Inflammatory macrophage treated with lipopolysaccharide for 4 hours (primary cell): ENCODE measurements at places on chromosomes 2 and 18.

GRCh38 chr2:109670556-109671411, 56.6 kb downstream of the SOWAHC start:
- no peak for DNase-seq

GRCh38 chr2:157657858-157658257, 29.2 kb upstream of the ACVR1C start:
- no peak for DNase-seq

DNA sequence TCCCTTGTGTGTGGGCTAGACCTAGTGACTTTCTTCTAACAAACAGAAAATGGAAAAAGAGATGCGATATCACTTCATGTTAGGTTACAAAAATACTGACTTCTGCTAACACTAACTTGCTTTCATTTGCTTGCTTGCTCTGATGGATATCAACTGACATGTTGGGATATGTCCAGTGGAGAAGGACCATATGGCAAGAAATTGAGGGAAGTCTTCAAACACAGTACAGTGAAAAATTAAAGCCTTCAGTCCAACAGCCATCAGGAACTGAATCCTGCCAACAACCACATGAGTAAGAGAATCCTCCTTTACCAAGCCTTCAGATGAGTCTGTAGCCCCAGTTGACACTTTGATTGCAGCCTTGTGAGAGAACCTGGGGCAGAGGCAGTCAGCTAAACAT, 143.9 kb downstream of the MAIP1 start:
- no peak for DNase-seq

DNA sequence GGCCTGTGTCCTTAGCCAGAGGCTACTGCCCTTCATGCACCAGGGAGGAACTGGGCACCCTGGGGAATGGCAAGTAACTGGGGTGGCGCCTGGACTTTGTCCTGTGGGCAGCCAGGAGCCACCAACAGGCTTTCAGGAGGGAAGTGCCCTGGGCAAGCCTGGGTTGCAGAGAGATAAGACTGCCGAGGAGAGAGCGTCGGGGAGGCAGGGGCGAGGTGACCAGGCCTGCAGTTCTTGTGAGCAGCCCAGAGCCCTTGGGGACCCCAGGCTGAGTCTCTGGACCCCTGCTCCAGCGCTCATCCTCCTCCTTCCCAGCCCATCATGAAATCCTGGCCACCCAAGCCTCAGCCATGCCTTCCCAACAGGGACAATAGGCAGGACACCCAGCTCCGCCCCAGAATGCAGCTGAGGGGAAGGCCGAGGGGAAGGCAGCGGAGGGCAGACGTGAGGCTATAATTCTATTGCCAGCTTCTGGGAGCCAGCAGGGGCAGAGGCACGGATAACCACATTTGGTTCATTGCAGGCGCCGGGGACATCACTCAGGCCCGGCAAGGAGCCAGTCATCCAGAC, 25.1 kb downstream of the ADRA2B start:
- no peak for DNase-seq

- no peak for DNase-seq
These were observed 187.5 kb downstream of the SCG2 start for GRCh38 chr2:223414646-223415045.

- no peak for DNase-seq
These were observed 3.3 kb downstream of the KIF3C start for GRCh38 chr2:25979001-25979400.

GRCh38 chr2:171157109-171157500, 3.6 kb downstream of the TLK1 start:
- DNase-seq, result no peak

GRCh38 chr2:19859565-19859964, 42.2 kb downstream of the TTC32 start:
- no peak for DNase-seq

DNA sequence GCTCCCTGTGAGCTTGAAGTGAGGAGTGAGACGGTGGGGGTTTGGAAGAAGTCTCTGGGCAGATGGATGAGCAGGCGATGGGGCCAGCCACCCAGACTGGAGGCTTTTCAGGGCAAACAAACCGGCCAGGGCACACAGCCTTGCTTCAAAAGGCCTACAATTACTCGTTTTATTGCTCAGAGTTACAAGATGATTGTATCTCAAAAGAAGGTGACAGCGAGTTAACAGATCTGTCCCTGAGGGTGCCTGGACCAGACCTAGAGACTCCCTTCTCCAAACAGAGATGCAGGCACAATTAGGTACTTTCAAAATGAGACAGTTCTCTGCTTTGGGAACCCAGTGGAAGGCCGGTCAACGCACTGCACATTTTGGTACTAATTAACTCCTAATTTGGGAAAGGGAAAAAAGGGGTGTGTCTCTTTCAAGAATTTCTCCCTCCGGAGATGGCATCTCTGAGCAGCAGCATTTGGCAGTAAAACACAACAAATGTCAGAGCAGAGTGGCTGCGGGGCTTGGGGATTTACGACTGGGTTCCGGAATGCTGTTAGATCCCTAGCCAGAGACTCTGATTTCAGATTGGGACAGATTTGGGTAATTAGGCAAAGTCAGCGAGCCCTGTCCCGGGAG, 226.7 kb downstream of the TTC32 start:
- no peak for DNase-seq

DNA sequence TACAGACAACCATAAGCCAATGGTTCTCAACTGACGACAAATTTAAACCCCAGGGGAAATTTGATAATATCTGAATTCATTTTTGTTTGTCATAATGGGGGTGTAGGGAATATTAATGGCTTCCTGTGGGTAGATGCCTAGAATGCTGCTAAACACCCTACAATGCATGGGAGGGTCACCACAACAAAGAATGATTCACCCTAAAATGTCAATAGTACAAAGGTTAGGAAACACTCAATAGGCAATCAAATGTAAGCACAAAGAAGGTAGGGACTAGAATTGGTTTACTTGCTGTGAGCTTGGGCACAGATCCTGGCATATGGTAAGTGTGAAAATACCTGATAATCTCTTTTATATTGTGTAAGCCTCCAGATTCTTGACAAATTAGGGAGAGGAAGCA, 20.1 kb upstream of the FANCL start:
- no peak for DNase-seq

GRCh38 chr2:41182961-41183360, 731.1 kb upstream of the SLC8A1 start:
- DNase-seq, result no peak

DNA sequence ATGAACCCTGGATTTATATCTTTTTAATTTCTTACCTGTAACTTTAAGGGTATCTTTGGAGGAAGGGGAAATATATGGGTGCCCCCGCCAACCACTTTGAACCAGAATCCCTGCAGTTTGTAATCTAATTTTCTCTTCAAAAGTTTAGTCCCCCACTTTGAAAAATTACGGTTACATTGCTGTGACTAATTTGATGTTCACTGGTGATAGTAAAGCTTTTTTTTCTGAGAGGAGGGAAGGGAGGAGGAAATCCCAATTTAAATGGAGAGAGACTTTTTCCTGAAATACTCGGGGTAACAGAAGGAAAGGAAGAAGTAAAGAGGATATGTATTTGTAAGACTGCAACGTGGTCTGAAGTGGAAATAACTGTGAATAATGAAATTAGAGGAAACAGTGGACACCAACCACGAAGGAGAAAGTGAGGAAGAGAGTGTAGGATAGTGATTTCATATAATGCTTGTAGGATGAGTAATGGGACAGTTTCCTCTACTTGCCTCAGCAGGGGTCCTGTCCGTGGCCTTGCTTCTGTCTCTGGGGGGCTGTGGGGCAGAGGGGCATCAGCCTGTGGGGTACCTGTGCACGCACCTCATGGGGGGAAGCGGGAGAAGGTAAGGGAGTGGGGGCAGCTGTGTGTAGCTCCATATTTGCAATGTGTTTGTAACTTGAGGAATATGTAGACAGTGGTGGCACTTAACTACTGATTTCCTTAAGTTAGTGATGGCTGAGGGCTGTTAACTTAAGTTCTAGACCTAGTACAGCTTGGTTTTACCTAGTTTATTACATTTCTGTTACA, 161.1 kb downstream of the LTBP1 start:
- no peak for DNase-seq

DNA sequence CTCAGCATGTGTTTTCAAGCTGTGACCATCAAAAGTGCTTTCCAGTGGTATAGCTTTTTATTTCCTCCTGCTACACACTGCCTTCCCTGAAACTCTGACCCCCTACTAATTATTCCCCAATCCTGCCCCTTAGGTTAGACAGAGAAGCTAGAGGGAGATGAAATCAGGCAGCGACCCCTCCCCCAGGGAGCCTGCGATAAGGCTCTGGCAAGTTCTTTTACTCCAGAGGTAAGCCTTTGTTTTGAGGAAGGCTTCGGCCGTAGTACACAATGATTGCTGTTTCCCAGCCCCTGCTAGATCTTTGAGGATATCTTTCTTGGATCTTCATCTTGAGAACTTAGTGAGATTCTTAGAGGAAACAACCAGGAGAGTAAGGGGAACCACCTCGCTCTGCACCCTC, 33.5 kb upstream of the NOL4 start:
- no peak for DNase-seq

DNA sequence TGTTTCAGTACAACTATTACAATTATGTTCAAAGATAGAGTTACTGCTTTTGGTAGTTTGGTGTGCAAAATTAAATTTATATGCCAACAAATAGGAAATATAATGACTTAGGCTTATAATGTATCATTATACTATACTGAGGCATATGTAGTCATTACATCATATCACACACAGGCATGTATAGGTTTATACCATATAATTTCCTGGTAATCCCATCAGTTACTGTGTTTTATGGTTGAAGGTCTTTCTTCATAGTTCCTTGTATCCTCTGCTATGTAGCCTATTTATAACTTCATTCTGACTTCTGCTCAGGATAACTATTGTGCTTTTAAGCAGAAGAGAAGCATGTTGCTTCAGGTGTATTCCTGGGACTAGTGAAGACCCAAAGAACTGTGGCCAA, 110.5 kb downstream of the ZNF407 start:
- DNase-seq, result no peak

- no peak for DNase-seq
These were observed 21.9 kb downstream of the RPIA start for GRCh38 chr2:88713408-88713807.

DNA sequence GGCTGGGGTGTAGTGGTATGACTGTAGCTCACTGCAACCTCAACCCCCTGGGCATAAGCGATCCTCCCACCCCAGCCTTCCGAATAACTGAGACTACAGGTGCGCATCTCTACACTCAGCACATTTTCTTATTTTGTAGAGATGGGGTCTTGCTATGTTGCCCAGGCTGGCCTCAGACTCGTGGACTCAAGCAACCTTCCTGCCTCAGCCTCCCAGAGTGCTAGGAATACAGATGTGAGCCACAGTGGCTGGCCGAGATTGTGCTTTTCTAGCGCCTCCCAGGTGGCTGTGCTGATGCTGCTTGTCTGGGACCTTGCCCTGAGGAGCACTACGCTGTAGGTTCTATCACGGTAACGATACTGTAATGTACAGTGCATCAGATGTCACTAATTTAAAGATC, 155.6 kb downstream of the AGAP1 start:
- DNase-seq, result no peak

DNA sequence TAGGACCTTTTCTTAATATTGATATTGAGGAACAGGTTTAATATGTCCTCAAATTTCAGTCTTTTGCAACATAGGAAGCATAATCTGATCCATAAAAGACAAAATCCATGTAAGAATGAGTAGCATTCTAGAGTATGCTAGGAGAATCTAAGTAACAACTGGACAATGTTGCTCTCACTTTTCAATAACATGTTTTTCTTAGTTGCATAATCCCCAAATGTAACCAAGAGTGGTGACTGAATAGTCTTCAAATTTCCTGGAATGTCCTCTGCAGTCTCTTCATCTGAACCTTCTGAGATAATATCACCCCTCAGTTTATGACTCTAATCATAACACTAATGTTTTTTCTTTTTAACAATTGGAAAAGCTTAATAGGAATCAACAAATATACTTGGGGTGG, 110.0 kb upstream of the ZEB2 start:
- no peak for DNase-seq

GRCh38 chr2:231909631-231910030, 16.6 kb downstream of the NPPC start:
- DNase-seq, result no peak

DNA sequence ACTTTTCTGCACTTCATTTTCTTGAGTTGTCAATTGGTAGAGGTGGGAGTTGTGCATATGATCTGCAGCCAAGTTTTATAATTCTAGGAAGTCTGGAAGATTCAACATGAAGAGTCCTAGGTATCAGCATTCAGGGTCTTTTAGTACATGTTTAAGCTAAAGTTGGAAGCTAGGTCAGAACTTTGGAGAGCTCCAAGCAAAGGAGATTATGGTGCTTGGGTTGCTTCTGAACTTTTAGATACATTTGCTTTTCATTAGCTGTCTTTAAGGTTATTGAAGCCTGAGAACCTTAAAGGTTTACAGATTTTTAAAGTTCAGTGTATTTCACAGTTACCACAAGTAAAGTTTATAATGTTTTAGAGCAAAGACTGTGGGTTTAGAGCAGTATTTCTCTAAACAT, 85.5 kb downstream of the EPC2 start:
- DNase-seq, result no peak

- no peak for DNase-seq
These were observed 207.2 kb downstream of the GALNT13 start for GRCh38 chr2:154078926-154079325.

DNA sequence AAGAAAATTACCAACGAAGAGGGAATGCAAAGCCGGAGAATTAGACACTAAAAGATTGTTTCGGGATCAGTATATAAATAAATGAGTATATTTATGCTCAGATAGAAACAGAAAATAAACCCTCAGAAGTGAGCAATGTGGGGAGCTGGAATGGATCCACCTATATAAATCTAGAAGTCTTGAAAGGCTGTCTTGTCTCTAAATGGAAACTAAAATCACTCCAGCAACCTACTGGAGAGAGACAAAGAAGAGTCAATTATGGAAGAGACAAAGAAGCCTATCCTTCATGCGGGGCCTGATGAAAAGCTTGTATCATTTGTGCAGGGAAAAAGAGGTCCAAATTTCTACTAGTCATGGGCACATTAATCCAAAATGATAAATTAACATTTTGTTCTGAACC, 158.1 kb downstream of the DNAH7 start:
- DNase-seq, result no peak

DNA sequence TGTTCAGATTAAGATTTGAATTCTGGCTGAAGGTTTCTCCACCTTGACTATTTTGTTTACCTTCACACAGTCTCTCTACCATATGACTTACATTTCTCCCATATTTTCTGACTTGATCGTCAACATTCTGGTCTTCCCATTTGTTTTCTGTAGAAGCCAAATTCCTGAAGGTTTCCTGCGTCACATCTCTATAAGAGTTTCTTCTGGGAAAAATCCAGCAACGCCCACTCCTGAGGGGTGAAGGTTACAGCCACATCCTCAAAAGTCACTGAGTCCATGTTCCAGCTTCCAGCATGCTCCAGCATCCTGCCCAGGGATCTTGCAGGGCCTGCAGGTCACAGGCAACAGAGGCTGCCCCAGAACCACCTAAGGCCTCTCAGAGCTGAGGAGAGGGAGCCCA, 47.5 kb downstream of the NBEAL1 start:
- DNase-seq, result no peak

- DNase-seq, result no peak
These were observed 1.6 kb downstream of the KLHL14 start for GRCh38 chr18:32771169-32771751.

GRCh38 chr18:68803356-68803755, 5.5 kb downstream of the CCDC102B start:
- DNase-seq, result peak; percentile 59

- DNase-seq, result no peak
These were observed 640.7 kb upstream of the CRIM1 start for GRCh38 chr2:35714883-35715282.
